ENCODE measurements at places on chromosomes 4 and X.

GRCh38 chr4:56261027-56261426, 126.3 kb downstream of the AASDH start:
- DNase-seq: no peak

- DNase-seq: no peak
Observed at GRCh38 chr4:90002441-90003062, 107.9 kb downstream of the MMRN1 start.

DNA sequence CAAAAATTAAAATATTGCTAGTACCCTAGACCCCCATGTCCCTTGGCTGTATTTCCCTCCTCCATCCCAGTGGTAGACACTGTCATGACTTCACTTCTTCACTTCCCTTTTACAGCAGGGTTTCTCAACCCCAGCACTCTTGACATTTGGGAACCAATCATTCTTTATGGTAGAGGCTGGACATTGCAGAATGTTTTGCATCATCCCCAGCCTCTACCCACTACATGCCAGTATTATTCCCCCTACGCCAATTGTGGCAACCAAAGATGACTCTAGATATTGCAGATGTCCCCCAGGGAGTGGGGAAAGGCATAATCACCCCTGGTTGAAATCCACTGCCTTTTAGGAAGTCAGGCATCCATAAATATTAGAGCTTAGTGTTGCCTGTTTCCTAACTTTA, 138.6 kb downstream of the AMELX start:
- DNase-seq: no peak

GRCh38 chr4:5940470-5941203, 47.8 kb upstream of the CRMP1 start:
- DNase-seq: peak; percentile 5

GRCh38 chr4:151475035-151475714, 66.2 kb downstream of the FHIP1A start:
- no peak for DNase-seq

GRCh38 chrX:130014770-130015169, 32.3 kb downstream of the BCORL1 start:
- DNase-seq: no peak

DNA sequence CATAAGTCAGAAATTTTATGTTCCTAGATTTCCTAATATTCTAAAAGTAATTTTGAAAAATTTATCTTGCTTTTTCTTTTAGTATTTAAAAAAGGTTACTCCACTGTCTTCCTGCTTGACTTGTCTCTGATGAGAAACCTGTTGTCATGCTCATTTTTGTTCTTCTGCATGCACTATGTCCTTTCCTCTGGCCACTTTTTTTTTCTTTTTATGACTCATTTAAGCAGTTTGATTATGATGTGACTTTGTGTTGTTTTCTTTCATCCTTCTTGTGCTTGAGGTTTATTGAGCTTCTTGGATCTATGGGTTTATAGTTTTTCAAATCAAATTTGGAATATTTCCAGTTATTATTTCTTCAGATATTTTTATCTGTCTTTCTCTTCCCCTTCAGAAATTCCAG, 12.0 kb upstream of the UFSP2 start:
- DNase-seq: no peak

DNA sequence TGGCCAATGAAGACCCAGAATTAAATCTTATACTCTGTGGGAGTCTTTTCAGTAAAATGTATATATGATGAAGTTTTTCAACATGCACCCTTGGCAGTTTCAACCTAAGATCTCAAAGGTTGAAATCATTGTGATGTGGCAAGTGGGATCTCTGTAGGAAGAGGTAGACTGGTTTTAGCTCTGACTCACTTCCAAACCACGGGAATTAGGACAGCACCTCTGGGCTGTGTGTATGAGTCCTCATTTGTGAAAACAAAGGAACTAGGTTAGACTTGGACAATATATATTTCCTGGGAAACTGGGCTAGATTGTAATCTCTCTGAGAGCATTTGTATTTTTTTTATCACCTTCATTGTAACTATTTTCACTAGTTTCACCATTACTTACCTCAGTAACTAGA, 333.0 kb downstream of the ADGRL3 start:
- DNase-seq: no peak

GRCh38 chrX:11944501-11944900, 186.5 kb downstream of the MSL3 start:
- DNase-seq: peak; percentile 35

DNA sequence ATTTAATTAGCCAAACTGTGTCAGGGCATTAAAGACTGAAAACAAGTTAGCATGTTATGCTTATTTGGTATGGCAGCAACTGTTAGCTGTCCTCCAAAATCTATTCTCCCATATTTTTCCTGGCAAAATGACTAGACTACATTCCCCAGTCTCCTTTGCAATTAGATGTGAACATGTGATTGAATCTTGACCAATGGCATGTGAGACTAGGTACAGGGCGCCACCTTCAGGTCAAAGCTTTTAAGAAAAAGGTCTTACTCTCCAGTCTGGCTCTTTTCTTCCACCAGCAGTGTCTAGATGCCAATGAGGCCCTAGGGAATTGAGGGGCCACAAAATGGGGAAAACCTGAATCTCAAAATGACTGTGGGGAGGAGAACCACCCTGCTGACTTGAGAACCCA, 408.2 kb downstream of the SMARCA1 start:
- peak; percentile 39 for DNase-seq

GRCh38 chr4:88771883-88772450, 74.3 kb upstream of the NAP1L5 start:
- DNase-seq: no peak

DNA sequence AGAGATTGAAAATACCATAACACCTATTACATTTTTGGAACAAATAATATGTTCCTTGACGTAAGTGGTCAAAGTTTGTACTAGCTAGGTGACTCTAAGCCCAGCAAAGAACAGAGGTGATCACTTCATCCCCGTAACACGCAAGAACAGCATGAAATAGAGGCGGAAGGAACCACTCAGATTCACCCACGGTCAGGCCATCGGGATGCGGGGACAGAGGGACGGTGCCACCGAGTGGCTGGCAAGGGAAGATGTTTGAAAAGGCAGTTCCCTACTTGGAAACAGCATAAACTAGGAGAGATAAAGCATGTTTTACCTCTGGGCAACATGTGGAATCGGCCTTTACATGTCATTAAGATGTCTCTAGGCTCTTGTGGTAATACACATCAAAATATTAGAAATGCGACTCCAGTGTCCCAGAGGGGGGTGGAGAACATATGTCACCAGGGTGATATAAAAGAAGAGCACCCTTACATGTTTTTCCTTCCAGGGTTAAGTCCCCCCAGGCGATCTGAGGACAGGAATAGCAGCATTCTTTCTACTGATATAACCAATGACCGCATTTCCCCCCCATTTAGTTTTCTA, 84.0 kb downstream of the PHKA2 start:
- peak; percentile 1 for DNase-seq

DNA sequence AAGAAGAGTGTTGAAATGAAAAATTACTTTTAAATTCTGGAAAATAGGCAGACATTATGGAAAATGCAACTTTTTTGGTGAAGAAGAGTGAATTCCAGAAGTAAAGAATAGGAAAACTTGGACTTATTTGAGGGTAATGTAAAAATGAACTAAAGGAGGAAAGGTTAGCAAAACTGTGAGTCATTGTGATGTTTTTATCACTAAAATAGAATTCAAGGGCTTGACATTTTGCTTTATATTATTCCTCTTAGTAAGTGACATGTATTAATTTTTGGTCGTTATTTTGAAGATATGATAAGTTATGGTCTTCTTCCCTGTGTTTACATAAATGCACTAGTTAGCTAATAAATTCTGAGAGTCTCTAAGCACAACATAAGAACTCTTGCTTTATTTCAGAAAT, 390.9 kb downstream of the FAT4 start:
- DNase-seq: no peak

GRCh38 chrX:44036336-44036735, 63.1 kb upstream of the NDP start:
- no peak for DNase-seq

DNA sequence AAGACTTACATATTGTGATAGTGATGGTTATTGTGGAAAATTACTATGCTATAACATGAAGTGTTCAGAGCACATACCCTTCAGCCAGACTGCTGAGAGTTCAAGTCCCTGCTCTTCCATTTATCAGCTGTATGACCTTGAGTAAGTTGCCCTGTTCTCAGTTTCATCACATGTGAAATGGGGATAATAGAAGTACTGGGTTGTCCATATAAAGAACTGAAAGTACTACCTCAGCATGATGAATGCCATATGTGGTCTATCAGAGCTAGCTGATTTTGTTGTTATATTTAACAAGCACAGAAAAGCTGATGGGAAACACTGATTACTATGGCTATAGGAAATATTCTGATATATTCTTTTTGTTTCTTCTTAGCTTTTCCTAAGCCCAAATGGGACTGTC, 115.6 kb downstream of the REPS2 start:
- no peak for DNase-seq

- no peak for DNase-seq
Observed at GRCh38 chrX:154809939-154810665, 4.8 kb upstream of the MPP1 start.

DNA sequence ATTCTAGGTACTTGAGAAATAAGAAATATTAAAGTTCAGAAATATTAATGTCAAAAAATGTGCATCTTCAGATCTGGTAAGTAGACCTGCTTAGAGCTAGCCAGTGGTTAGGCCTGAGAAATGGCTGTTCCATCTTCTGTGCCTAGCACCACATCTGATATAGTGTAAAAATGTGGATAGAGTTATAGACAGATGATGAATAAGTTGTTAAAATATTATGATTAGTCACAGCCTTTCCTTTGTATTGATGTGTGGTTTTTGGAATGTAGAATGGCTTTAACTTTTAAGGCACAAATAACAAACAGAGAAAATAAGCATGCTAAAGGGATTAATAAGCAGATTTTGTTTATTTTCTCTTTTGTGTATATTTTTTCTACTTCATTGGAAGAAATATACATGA, 133.5 kb upstream of the NUDT6 start:
- no peak for DNase-seq

DNA sequence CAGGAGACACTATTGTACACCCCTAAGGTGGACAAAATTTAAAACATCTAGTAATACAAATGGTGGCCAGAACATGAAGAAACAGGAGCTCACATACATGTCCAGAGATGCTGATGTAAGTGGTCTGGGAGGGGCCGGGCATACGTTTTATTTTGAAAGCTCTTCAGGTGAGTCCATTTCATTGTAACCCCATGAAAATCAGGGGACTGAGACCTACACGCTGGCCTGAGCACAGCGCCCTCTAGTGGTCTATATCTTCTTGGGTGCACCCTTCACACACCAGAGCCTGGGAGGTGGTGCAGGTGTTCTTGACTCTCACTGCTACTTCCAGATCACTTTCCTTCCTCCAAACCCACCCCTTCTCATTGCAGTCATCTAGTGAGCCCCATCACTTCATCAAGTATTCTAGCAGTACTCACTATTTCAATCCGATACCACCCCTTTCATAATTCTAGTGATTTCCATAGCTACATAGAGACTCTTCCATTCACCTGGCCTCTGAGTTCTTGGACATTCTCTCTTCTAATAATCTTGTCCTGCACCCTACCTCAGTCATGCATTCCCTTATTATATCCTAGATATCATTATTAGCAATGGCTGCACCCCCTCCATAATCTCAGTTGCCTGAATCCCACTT, 4.3 kb upstream of the TLR6 start:
- DNase-seq: peak; percentile 60

- DNase-seq: peak; percentile 2
Observed at GRCh38 chrX:22278375-22278774, 5.7 kb downstream of the CBLL2 start.

GRCh38 chrX:31929366-31929765, 857.5 kb upstream of the FTHL17 start:
- no peak for DNase-seq

- no peak for DNase-seq
Observed at GRCh38 chr4:89899152-89899551, 4.5 kb downstream of the MMRN1 start.

DNA sequence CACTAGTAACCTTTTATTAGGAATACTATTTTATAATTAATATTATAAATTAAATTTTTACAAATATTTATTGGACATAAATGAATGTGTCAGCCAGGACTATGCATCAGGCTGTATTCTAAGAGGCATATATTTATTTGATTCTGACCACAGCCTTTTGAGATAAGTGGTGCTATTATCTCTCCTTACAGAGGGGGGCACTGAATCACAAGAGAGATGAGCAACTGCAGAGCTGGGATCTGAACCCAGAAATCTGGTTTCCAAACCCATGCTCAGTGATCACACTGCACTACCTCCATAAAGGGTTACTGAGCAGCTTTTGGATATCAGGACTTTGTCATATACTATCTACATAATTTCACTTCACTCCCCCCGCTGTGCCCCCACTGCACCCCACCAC, 322.0 kb downstream of the TMA16 start:
- no peak for DNase-seq

- peak; percentile 2 for DNase-seq
Observed at GRCh38 chrX:74419864-74420195, 1.5 kb upstream of the SLC16A2 start.

- no peak for DNase-seq
Observed at GRCh38 chr4:288891-289290, 16.4 kb downstream of the ZNF732 start.

DNA sequence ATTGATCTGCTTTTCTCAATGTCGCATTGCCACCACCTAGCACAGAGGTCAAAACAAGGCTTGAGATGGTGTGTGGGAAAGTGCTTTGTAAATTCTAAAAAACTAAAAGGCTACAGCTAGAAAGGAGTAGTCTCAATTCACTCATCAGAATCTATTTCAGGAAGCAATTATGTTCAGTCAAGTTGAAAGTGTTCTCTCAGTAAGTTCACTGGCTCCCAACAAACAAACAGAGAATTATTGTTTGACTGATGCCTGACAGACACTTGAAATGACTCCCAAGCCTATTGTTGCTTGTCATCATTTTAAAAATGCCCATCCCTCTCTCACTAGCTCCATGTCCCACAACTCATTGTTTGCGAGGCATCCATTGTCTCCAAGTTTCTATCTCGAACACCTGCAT, 419.6 kb upstream of the CPEB2 start:
- no peak for DNase-seq

- no peak for DNase-seq
Observed at GRCh38 chr4:60241866-60242265, 958.3 kb upstream of the ADGRL3 start.

GRCh38 chr4:184288451-184289178, 70.9 kb upstream of the ENPP6 start:
- DNase-seq: no peak

DNA sequence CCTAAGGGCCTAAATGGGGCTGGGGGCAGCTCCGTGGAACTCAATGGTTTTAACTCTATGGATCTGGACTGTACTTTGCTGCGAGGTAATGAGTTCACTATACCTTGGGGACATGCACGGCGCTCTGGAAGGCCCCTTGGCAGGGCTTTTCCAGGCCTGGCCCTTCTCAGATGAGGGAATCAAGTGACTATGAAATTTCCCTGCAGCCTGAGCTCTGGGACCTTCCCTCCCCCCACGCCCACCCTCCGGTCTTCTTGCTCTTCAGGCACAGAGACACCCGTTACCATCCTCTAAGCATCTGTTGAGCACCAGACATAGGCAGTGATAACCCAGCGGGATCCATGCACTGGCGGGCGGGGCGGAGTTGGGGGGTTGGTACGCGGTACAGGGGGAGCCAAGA, 109.2 kb downstream of the PSAPL1 start:
- no peak for DNase-seq
